ENCODE measurements at places on chromosomes 2 and 18.

- no peak for DNase-seq
Measured at GRCh38 chr2:20640411-20641122, 10.3 kb downstream of the HS1BP3 start.

- no peak for DNase-seq
Measured at GRCh38 chr18:45525301-45525700, 90.0 kb upstream of the SLC14A2 start.

- DNase-seq = no peak
Measured at GRCh38 chr2:28232295-28232694, 160.4 kb upstream of the FOSL2 start.

DNA sequence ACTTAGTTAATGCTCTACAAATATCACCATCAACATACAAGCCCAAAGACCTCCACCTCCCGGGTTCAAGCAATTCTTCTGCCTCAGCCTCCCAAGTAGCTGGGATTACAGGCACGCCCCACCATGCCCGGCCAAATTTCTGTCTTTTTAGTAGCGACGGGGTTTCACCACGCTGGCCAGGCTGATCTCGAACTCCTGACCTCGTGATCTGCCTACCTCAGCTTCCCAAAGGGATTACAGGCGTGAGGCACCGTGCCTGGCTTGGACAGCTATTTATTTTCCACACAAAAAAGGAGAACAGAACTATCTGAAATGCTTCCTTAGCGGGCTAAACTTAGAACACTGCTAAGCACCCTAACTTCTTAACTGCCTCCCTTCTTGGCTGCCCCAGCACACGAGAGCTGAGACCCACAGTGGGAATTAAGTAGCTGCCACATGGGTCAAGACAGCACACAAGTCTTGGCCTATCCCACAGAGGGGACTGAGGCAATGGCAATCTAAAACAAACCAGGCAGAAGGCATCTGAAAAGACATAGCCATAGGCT, 24.8 kb downstream of the CYTIP start:
- no peak for DNase-seq

GRCh38 chr2:86319700-86320580, 17.5 kb downstream of the REEP1 start:
- no peak for DNase-seq

DNA sequence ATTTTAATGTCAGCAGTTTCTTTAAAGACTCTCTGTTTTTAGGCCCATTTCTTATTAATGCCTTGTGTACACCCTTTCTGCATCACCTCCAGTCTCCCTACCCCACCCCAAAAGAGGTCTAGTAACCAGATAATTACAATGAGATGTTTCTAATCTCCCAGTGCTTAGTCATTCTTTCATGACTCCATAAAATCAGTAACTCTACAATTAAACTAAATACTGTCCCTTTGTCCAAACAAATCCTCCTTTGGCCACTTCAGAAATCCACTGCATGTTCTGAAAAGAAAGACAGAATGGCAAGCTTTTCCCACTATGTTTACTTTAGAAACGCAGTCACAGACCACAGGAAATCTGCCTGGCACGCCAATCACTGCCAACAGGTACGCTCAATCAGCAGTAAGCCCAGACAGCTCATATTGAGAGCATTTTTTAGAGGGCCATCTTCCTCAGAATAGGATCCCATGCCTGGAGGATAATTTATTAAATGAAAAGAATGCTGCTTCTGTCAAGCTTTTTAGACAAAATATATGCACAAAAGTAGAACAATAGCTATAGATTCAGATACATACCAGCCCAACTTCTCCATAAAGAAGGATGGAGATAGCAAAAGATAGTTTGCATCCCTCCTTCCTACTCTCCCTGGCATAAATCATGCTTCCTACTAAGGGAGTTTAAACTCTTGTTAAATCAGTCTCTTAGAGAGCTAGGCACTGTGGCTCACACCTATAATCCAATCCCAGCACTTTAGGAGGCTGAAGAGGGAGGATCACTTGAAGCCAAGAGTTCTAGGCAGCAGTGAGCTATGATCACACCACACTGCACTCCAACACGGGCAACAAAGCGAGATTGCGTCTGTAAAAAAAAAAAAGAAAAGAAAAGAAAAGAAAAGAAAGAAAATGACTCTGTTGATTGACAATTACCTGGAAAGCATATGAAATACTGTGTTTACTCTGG, 14.6 kb downstream of the CLASP1 start:
- peak; percentile 36 for DNase-seq

DNA sequence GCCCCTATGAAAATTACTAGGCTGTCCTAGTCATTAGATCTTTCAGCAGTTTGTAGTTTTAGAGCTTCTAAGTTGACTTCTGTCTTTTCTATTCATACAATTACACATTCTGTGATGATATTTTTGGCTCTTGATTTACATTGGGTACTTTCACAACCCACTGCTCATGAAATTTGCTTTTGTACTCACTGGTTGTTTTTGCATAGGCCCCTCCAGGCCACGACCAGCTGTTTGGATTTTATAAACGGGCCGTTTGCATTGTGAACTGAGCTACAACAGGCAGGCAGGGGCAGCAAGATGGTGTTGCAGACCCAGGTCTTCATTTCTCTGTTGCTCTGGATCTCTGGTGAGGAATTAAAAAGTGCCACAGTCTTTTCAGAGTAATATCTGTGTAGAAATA, 193.8 kb downstream of the RPIA start:
- DNase-seq = no peak

- no peak for DNase-seq
Measured at GRCh38 chr2:181746844-181747243, 66.5 kb upstream of the NEUROD1 start.

- DNase-seq = no peak
Measured at GRCh38 chr2:223967981-223968380, 10.7 kb downstream of the MRPL44 start.

GRCh38 chr18:41484069-41484468, 471.0 kb upstream of the PIK3C3 start:
- DNase-seq = no peak

DNA sequence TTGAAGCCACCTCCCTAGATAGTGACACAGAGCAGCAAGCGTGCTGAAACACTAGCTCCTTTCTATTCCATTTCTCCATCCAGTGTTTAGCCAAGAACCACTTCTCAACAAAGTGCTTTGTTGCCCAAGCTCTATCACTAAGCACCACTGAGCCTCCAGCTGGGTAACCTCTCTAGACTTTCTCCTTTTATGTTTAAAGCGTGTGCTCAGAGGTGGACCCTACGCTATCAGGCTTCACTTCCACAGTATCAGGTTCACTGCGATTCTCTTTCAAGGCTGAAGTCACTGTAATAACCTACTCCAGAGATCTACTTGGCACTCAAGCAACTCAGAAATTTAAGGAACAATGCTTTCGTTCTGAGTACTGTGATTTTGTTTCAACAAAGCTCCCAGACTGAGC, 197.9 kb downstream of the LNPK start:
- peak; percentile 60 for DNase-seq

DNA sequence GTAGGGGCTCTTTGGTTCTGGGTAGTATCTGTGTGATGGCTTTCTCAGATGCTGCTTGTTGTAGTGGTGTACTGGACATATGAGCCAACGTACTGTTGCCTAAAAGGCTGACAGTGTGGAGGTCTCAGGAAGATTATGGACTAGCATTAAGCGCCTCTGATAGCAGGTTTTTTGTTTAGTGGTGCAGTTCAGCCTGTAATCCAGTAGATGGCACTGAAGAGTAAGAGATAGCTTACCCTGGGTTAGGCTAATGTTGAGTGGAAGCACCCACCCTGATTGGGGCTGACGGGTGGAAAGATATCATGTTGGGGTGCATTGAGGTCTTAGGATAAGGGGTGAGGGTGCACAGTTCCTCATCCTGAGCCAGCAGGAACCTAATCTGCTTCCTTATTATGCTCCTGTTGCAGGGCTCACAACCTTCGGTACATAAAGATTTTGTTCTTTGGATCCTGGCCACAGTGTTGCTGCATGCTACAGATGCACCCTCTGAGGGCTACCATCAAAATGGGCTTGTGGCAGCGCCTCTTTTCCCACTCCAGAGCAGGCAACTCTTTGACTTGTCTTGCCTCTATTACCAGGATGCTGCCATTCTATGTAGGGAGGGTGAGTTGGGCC, 79.6 kb downstream of the MSTN start:
- DNase-seq = no peak

GRCh38 chr2:55090702-55091101, 40.5 kb upstream of the RTN4 start:
- no peak for DNase-seq

DNA sequence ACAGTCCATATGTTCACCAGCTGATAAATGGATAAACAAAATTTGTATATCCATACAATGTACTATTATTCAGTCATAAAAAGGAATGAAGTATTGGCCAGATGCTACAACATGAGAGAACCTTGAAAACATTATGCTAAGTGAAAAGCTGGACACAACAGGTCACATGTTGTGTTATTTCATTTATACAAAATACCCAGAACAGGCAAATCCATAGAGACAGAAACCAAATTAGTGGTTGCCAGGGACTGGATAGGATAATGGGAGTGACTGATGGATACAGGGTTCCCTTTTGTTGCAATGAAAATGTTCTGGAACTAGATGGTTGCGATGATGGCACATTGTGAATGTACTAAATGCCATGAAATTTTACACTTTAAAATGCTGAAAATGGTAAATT, 10.2 kb upstream of the PCARE start:
- no peak for DNase-seq

DNA sequence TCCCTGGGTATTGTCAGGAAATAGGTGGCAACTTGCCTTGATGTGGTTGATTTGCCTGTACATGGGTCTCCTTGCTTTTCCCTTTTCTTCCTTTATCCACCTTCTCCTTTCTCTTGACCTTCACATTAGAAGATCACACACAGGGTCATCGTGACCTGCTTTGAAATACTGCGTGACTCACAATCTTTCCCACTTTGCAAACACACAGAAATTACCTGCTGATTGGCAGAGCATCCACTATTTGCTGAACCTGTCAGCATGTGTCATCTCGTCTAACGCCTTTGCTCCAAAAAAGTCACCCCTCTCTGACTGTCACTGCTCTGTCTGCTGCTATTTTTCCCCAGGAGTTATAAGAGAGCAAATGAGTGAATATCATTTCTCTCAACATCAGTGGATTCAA, 60.8 kb downstream of the MYO3B start:
- DNase-seq = no peak

DNA sequence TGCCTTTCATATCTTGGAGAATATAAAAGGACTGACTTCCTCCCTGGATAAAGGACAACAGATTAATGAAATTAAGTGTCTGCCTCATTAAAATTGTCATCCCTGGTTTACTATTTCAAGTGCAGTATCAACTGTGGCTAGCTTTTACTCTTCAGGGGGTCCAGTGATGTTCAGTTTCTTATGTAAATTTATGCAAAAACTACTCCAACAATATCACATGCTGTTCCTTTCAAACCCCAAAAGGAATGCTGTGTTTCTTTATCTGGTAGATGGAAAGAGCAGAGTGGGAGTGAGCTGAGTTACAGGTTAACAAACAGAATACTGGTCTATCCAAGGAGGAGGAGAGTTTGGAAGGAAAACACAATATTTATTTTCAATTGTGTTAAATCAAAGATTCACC, 283.7 kb upstream of the VWC2L start:
- DNase-seq = no peak

GRCh38 chr18:22250591-22250996, 81.2 kb downstream of the GATA6 start:
- DNase-seq = no peak

DNA sequence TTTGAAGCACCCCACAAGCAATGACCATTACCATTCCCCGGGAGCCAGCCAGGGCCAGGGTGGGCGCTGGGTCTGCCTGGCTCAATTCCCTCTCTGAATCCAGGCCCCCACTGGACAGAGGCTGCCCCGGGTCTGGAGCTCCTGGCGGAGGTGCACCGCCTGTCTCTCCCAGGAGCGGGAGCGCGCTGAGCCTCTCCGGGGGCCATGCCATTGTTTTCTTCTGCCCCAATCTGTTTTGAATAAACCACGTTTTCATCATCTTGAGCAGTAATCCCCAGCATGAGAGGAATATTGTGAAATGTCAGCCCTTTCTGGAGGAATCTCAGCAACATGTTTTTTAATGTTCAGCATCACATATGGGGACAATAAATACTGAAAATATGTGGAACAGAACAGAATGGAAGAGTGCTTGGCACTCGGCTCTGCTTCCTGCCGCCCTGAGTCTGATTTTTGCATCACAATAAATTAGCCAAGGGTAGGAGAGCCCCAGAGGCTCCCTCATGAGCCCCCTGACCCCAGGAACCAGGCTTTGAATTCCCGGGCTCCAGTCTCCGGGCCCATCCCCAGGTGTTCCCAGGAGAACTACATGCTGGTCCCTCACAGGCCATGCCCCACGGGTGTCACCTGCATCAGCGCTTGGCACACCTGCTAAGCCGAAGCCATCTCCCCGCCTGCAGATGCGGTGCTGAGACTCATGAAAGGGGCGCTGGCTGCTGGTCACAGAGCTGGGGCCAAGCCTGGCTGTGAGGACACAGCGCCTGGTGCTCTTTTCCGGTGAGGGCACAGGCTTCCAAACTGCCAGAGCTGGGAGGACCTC, 88.8 kb downstream of the INHBB start:
- no peak for DNase-seq

DNA sequence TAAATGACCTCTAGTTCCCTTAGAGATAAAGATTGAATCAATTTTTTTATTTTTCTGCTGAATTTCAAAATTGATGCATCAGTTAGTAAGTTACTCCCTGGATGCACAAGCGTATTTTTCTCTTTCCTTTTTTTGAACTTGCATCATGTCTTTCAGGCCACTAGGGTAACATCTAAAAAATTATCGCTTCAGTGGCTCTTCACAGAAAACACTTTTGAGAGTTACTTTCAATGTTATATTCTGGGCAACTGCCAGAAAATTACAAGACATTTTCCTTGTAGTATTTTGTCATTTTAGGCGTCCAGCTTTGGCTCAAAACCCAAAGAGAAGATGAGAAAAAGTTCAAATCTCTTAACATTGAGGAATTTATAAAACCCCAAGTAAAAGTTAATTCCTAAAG, 59.8 kb downstream of the DSEL start:
- DNase-seq = no peak

DNA sequence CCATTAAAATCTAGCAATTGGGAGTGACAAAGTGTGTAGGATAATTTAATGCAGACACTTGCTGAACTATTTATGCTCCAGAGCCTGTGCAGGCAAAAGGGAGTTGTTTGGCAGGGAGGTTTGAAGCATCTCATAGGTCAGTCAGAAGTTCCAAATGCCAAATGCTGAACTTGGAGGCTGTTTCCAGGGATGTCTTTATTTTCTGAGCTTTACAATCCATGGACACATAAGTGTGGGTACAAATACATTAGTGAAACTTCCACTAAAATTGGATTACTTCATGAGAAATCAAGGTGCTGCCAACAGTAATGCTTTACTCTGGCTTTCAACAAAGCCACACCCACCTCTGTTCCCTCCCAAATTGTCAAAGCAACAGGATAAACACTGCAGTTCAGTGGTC, 422.1 kb upstream of the SETBP1 start:
- DNase-seq = no peak

DNA sequence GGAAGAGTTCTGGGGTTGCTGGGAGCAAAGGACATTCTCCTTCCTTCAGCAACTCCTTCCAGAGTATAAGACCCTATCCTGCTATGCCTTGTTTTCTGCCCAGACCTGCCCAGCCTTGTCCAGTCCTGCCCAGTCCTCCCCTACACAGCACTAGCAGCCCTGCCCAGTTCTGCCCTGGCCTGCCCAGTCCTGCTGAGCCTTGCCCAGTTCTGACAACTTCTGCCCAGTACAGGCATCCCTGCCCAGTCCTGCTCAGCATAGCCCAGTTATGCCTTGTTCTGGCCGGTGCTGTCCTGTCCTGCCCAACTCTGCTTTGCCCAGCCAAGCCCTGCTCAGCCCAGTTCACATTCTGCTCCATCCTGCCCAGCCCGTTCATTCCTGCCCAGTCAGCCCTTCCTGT, 44.9 kb upstream of the ALK start:
- no peak for DNase-seq

- DNase-seq = no peak
Measured at GRCh38 chr2:210442878-210443277, 33.7 kb downstream of the LANCL1 start.
